GM12878 (cell line): ENCODE measurements at places on chromosomes 2 and 18.

DNA sequence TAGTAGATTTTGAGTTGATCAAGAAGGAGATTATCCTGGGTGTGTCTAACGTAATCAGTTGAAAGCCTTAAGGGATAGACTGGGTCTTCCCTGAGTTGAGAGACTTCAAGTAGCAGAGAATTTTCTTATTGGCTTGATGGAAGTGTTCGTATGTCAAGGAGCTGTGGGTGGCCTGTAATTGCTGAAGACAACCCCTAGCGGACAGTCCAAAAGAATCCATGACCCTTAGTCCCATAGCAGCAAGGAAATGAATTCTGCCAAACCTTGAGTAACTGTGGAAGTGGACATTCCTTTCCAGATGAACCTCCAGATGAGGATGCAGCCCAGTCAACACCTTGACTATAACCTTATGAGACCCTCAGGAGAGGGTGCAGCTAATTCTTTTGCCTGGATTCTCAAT, 786.3 kb downstream of the SOCS6 start:
- no peak overlapping the region for H3K27ac ChIP-seq
- DNase-seq: no peak
- no peaks in the 10 kb centered on the region for H3K4me1 ChIP-seq
- H3K27me3 ChIP-seq: no peaks in the 10 kb centered on the region
- H3K4me3 ChIP-seq: no peak overlapping the region

DNA sequence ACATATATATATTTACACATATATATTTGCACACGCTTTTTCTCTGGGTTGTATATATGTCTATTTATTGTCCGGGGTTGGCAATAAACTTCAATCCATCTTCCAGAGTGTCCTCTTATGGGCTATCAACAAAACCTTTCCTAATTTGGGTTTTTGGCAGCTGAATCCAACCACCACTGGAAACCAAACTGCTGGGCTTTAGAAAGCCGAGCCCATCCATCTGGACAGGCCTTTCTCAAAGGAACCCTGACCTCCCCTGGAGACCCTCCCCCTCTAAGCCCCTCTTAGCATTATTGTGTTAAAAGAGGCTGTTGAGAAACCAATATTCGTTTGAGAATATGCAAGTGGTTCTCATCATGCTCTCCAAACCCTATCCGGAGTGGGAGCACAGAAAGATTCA, 153.6 kb downstream of the NRP2 start:
- no peaks in the 10 kb centered on the region for H3K27me3 ChIP-seq
- no peaks in the 10 kb centered on the region for H3K4me1 ChIP-seq
- no peak overlapping the region for H3K4me3 ChIP-seq
- no peak overlapping the region for H3K27ac ChIP-seq
- no peaks in the 10 kb centered on the region for H3K36me3 ChIP-seq
- DNase-seq: no peak

DNA sequence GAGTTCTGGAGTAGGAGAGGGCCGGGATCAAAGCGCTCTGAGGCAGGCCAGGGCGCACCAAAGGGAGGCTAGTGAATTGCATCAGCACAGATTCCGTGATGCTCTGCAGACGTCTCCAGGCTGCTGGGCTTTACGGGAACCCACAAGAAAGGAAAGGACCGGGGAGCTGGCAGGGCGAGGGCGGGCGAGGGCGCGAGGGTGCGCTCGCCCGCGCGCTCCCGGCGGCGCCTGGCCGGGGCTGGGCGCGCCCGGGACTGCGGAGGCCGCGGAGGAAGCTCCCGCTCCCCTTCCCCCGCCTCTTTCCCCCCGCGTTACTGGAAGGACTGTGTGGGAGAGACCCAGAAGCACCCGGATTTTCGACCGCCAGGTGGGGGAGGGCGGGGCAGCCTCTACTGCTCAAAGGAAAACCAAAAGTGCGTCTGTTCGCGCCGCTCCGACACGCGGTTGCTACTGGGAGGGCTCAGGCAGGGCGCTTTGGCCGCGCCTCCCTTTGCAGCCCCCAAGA, 2.4 kb upstream of the FOSL2 start:
- DNase-seq: no peak
- H3K4me3 ChIP-seq: peak overlapping the region; percentile 74
- H3K4me1 ChIP-seq: 0 out of 2 replicates have a peak, but pooled peaks cover 4% of the 10 kb centered on the region
- H3K27me3 ChIP-seq: peaks cover 4% of the 10 kb centered on the region; the same call in 1 of the 2 replicates
- H3K36me3 ChIP-seq: no peaks in the 10 kb centered on the region

GRCh38 chr2:128357506-128358370, 39.1 kb upstream of the HS6ST1 start:
- no peaks in the 10 kb centered on the region for H3K36me3 ChIP-seq
- H3K27ac ChIP-seq: no peak overlapping the region
- DNase-seq: no peak
- H3K27me3 ChIP-seq: no peaks in the 10 kb centered on the region
- no peaks in the 10 kb centered on the region for H3K4me1 ChIP-seq
- H3K4me3 ChIP-seq: no peak overlapping the region

GRCh38 chr18:34787931-34788532, 77.9 kb downstream of the DTNA start:
- H3K4me1 ChIP-seq: no peaks in the 10 kb centered on the region
- H3K36me3 ChIP-seq: no peaks in the 10 kb centered on the region
- H3K4me3 ChIP-seq: no peak overlapping the region
- no peak overlapping the region for H3K27ac ChIP-seq
- no peaks in the 10 kb centered on the region; the same call in 1 of the 2 replicates for H3K27me3 ChIP-seq
- peak; percentile 11 for DNase-seq

DNA sequence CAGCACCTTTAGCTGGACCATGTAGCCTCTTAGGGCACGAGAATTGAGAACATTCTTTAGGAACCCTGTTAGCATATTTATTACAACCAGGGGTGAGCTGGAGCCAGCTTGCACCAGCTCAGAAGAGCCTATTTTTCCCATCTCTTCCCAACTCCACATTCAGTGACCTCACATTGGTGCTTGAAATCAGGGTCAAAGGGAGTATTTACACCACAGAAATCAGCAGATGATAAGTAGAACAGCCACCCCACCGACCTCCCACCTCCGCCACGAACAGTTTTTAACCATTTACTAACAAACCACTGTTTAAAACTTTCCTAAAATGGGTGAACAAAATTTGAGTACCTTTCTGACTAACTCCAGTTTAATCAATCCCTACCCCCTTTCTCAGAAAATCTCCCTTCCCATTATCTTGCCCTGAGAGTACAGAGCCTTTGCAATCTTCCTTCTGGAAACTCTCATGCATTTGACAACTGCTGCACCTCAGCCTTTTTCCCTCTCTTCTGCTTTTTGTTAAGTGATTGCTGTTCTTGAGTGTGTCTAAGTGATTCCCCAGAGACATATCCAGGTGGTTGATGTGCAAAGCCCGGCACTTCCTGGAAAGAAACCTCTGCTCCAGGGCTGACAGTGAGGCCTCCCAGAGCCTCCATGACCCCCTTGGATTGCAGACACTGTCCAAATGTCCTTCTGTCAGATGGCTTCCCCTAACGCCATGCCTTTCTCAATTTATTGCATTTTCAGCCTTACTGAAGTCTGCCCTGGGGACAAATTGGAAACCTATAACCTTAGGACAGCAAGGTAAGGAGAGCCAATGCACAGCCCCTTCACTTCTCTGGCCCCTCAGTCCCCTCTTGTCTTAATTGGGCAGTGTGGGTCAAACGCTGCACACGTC, 389.5 kb upstream of the TNP1 start:
- no peak overlapping the region for H3K27ac ChIP-seq
- H3K27me3 ChIP-seq: no peaks in the 10 kb centered on the region
- H3K4me3 ChIP-seq: no peak overlapping the region
- no peaks in the 10 kb centered on the region for H3K36me3 ChIP-seq
- peaks cover 16% of the 10 kb centered on the region for H3K4me1 ChIP-seq

DNA sequence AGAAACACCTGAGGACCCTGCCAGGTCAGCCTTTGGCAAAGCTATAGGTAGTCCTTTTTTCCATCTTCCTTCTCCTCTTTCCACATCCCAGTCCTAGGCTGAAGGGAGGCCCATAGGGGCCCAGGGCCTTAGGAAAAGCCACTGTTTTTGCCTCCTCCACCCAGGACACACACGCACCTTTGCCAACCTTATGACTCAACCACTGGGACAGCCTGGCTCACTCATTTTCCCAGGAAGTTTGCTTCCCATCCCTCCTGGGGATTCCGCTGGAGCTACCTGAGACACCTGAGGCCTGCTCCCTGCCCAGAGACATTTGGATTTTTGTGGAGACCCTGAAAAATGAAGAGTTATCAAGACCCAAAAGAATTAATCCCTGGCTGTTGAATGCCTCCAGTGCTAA, 273.4 kb upstream of the SIX2 start:
- H3K4me1 ChIP-seq: no peaks in the 10 kb centered on the region
- no peak overlapping the region for H3K27ac ChIP-seq
- no peaks in the 10 kb centered on the region for H3K36me3 ChIP-seq
- no peak overlapping the region for H3K4me3 ChIP-seq
- no peak for DNase-seq

GRCh38 chr18:62850619-62851306, 135.4 kb downstream of the PHLPP1 start:
- no peak for DNase-seq
- no peak overlapping the region for H3K27ac ChIP-seq
- no peak overlapping the region for H3K4me3 ChIP-seq
- no peaks in the 10 kb centered on the region for H3K27me3 ChIP-seq
- no peaks in the 10 kb centered on the region for H3K36me3 ChIP-seq

DNA sequence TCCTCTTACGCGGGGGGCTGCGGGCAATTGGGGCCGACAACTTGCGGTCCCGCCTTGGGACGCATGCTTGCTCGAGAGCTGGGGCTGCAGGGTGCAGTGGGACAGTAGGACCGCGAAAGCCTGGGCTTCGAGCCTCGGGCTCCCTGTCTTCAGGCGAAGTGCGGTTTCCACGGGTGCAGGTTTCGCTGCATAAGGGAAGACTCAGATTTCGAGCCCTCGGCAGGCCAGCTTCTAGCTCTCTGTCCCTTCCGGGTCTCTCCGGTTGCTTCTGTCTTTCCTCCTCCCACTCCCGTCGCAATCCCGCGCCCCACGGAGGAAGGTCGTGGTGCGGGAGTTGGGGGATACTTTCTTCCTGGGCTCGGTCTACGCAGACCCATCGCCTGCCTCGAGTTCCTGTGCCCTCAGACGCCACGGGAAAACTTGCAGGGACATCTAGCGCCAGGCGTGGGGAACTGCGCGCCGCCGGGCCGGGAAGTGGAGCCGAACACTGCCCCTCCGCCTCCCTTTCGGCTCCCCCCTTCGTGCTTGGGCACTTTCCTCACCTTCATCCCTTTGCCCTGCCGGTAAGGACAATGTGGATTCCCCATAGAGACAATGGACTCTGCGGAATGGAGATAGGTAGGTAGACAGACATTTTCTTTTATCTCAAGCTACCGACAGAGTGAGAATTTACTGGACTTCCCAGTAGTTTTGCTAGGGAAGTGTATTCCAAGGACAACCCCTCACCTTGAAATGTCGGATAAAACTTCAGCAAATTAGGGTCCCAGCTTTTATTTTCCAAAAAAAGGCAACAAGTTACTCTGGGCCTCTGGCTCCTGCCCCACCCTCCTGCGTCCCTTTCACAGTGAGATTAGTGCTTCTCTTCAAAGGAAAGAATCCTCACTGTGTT, 4.2 kb upstream of the HOXD13 start:
- H3K4me3 ChIP-seq: no peak overlapping the region
- H3K27me3 ChIP-seq: peaks cover 13% of the 10 kb centered on the region
- no peaks in the 10 kb centered on the region for H3K4me1 ChIP-seq
- no peak for DNase-seq
- H3K36me3 ChIP-seq: no peaks in the 10 kb centered on the region

DNA sequence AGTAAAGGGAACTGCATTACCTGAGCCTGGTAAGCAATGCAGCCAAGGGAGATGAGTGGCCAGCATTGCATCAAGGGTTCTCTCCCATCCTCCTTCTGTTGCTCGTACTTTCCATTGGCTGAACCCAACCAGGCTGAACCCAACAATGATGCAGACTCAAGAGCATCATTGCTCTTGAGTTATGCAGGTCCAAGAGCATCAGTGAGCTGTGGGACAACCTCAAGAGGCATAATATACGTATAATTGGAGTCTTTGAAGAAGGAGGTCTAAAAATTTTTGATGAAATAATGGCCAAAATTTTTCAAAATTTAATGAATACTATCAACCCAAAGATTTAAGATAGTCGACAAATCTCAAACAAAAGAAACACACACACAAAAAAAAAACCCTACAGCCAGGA, 213.0 kb downstream of the RNF152 start:
- H3K36me3 ChIP-seq: no peaks in the 10 kb centered on the region
- no peaks in the 10 kb centered on the region for H3K4me1 ChIP-seq
- H3K4me3 ChIP-seq: no peak overlapping the region
- no peak for DNase-seq

- H3K27me3 ChIP-seq: no peaks in the 10 kb centered on the region
- H3K4me1 ChIP-seq: no peaks in the 10 kb centered on the region
Observed at GRCh38 chr18:2932247-2933181, 80.4 kb downstream of the LPIN2 start.

- no peak for DNase-seq
- H3K36me3 ChIP-seq: peaks cover 1% of the 10 kb centered on the region
- H3K27ac ChIP-seq: no peak overlapping the region
Observed at GRCh38 chr2:85655961-85656417, 12.0 kb downstream of the SFTPB start.

DNA sequence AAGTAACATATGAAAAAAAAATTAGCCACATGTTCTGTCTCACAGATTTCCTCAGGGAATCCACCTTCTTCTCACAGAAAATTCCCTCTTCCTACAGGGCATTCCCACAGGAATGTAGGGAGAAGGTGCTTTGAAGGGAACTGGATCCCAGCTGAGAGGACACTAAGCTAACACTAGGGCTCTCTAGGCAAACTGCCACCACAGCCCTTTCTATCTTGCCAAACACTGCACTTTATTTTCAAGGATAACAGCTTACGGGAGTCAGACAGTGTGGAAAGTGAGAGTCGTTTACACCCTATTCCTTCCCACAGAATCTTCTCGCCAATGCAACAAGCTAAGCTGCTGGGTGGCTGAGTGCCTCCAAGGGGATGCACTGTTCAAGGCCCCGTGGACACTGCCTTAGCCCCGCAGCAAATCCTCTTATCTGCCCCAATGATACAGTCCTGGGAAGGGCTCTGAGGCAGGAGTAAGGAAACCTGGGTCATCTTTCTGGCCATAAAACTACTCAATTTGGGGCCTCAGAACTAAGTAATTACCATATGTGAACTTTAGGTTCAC, 76.9 kb downstream of the CCDC93 start:
- H3K36me3 ChIP-seq: peaks cover 19% of the 10 kb centered on the region
- no peak overlapping the region for H3K4me3 ChIP-seq
- H3K27me3 ChIP-seq: no peaks in the 10 kb centered on the region
- DNase-seq: no peak
- H3K4me1 ChIP-seq: no peaks in the 10 kb centered on the region
- H3K27ac ChIP-seq: no peak overlapping the region

DNA sequence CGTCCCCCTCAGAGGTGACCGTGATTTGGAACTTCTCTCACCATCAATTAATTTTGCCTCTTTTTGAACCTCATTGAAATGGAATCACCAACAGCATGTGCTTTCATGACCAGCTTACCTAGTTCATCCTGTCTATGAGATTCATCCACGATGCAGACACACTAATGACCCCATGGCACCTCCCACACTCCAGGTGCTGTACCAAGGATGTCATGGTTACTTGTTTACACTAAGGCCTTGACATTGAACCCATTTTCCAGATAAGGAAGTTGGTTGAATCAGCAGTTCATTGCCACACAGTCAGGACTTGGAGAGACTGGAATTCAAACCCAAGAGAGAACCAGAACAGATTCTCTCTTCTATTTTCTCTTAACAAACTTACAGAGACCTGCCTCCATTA, 139.0 kb downstream of the ZFP36L2 start:
- H3K27me3 ChIP-seq: no peaks in the 10 kb centered on the region
- DNase-seq: no peak
- no peak overlapping the region for H3K4me3 ChIP-seq
- no peak overlapping the region for H3K27ac ChIP-seq
